ENCODE measurements at places on chromosomes 11 and 22.

GRCh38 chr11:74638869-74639268, 46.5 kb downstream of the POLD3 start:
- no peak for DNase-seq

DNA sequence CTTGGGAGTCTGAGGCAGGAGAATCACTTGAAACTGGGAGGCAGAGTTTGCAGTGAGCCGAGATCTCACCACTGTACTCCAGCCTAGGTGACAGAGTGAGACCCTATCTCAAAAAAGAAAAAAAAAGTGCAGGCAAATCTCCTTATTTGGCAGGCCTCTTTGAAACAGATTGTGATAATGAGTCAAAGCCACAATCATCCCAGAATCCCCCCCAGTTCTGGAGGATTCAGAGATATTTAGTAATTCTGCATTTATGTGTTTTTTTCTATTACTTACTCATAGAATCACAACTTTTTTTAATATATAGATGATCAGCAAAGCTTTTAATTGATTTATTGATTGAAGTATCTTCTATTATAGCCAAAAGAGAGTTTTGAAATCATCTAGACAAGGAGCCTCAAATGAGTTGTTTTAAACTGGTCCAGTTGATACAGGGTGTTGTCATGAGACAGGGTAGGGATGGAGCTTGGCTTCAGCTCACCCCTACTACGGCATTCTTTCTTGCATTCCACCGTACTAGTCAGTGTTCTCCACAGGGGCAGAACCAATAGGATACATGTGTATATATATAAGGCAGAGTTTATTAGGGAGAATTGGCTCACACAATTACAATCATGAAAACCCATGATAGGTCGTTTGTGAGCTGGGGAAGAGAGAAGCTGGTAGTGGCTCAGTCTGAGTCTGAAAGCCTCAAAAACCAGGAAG, 39.3 kb upstream of the SORL1 start:
- no peak for DNase-seq

- DNase-seq = no peak
These were observed 20.2 kb upstream of the NEFH start for GRCh38 chr22:29459773-29460172.

- DNase-seq = no peak
These were observed 13.1 kb upstream of the TCF20 start for GRCh38 chr22:42283278-42284201.

- DNase-seq = no peak
These were observed 354.7 kb downstream of the LARGE1 start for GRCh38 chr22:33565580-33565995.

GRCh38 chr22:24501301-24502005, 6.3 kb downstream of the UPB1 start:
- no peak for DNase-seq

- DNase-seq = no peak
These were observed 29.1 kb upstream of the KRTAP5-6 start for GRCh38 chr11:1667906-1668305.

- no peak for DNase-seq
These were observed 32.8 kb downstream of the KCNE3 start for GRCh38 chr11:74434528-74434927.

- DNase-seq = no peak
These were observed 40.5 kb downstream of the LRRC32 start for GRCh38 chr11:76629853-76630599.

GRCh38 chr11:118633979-118634378, 26.6 kb downstream of the PHLDB1 start:
- no peak for DNase-seq

GRCh38 chr11:44601471-44602370, 36.3 kb downstream of the CD82 start:
- no peak for DNase-seq

- peak; percentile 85 for DNase-seq
These were observed 3.3 kb upstream of the GRK2 start for GRCh38 chr11:67262731-67263675.

GRCh38 chr22:26677217-26677616, 19.8 kb downstream of the MIAT start:
- DNase-seq = no peak

GRCh38 chr11:57979532-57980079, 44.1 kb upstream of the OR9Q1 start:
- DNase-seq = no peak

DNA sequence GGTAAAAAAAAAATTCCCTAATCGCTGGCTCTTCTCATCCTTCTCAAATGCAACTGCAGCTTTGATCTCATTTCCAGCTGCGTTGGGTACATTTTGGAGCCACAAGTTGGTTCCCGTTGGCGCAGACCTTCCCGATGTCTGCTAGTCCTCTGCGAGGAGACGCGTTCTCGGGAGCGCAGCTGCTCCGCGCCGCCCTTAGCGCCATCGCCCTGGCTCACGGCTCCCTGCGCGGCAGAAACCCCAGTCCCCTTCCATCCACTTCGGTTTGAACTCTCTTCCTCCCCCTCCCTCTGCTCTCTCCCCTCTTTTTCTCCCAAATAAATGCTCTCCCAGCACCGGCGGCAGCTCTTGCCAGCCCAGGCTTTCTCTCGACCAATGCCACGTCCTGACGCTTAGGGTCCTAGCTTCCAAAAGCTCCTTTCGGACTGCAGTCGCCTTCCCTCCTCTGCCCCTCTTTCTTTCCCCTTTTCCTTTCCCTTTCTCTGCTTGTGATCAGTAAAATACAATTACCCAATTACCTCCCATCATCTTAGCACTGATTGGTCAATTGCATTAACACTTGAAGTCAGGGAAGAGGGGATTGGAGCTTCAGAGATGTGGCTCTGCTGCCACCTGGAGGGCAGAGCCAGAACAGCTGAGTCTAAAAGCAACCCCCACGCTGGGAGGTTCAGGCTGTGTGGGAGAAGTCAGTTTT, 1165.7 kb downstream of the LRRC4C start:
- peak; percentile 21 for DNase-seq

DNA sequence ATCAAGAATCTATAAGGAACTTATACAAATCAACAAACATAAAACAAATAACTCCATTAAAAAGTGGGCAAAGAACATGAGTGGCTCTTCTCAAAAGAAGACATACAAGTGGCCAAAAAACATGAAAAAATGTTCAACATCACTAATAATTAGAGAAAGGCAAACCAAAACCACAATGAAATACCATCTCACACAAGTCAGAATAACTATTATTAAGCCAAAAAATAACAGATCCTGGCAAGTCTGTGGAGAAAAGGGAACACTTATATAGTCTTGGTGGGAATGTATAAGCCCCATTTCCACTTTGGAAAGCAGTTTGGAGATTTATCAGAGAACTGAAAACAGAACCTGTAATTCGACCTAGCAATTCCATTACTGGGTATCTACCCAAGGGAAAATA, 921.0 kb downstream of the KCNA4 start:
- DNase-seq = no peak

DNA sequence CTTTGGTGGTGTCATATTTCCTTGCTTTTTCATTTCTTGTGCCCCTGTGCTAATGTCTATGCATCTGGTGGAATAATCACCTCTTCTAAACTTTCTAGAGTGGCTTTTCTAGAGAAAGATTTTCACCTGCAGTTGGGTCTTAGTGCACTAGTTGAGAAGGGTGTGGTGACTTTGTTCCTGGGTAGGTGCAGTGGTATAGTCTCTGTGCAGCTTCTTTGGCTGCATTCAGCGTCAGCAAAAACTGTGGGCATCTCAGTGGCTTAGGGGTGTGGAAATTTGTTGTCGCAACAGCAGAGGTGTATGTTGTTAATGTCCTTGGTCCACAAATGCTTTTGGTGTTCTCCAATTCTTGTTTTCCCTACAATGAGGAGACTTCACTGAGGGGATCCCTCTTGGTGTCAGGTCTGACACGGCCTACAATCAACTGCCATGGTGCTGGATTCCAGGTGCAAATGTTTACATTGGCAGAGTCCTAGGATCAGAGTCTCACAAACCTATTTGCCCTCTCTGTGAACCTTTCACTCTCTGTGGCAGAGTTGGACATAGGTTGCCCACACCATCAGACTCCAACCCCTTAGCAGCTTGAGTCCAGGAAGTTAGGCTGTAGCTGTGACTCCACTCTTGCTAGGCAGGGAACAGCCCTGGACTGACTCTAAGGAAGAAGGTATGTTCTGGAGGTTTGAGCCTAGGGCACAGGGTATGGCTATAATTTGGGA, 48.8 kb downstream of the GDPD4 start:
- DNase-seq = no peak

DNA sequence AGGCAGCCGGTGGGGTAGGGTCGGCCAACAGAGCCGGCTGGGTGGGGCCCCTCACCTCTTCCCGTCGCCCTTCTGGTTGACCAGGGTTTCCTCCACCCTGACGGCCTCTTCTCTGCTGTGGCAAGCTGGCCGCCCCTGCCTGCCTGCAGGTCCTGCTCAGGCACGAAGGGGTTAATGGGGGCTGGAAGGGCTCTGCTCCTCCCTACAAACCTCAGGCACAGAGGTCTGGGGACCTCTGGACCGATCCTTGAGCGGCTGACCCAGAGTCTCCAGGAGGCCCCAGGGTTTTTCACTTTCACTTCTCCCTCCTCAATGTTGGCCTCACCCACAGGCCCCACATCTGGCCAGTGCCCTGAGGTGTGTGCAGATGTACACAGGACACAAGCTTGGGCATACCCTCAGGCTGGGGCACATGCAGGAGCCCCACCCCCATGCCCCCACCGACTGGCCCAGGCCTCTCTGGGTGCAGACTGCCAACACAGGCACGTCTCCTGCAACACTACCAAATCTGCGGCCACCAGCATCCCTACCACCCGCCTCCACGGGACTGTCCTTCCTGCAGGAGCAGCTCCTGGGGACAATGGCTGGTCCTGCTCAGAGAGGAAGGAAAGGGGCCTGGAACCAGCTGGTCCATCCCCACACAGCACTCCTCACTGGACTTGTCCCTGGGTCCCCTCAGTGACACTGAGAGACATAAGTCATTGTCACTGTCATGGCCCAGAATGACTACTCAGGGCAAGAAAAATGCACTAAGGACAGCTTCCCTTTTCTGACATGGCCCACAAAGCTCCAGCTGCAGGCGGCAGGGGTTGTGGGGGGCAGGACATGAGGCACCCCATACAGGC, 3.2 kb upstream of the TBX1 start:
- peak; percentile 65 for DNase-seq

Data from RPMI8226 (cell line).